ENCODE measurements at places on chromosomes 4 and X.

GRCh38 chr4:147782087-147782781, 50.3 kb downstream of the ARHGAP10 start:
- no peak for DNase-seq

- no peak for DNase-seq
These were observed 95.1 kb downstream of the NHS start for GRCh38 chrX:17470136-17470535.

- peak; percentile 64 for DNase-seq
These were observed 47.2 kb upstream of the TMEM33 start for GRCh38 chr4:41887821-41888686.

DNA sequence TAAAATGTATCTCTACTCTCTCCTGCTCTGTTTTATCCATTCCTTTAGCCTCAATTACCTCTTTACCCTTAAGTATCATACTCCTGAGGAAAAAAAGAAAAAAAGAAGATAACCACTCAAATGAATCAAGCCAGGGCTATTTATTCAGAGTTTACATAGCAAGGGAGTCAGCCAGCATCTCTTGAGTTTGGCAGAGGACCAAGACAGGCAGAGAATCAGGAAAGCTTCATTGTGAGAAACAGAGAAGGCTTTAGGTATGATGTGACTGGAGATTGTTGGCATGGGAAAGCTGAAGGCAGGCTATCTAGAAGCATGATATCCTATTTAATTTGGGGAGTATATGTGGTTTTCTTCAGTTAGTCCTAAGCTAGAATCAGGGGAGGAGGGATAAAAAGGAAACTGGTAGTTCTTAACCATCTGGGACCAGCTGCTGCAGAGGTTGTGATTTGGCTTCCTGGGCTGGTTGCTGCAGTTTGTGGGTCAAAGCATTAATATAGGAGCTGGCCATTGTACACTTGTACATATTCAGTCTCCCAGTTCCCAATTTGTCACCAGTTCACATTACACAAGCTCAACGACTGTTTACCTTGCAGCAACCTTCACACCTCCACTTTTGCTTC, 11.2 kb downstream of the APELA start:
- no peak for DNase-seq

- DNase-seq, result no peak
These were observed 160.0 kb downstream of the HNRNPD start for GRCh38 chr4:82213485-82214417.

DNA sequence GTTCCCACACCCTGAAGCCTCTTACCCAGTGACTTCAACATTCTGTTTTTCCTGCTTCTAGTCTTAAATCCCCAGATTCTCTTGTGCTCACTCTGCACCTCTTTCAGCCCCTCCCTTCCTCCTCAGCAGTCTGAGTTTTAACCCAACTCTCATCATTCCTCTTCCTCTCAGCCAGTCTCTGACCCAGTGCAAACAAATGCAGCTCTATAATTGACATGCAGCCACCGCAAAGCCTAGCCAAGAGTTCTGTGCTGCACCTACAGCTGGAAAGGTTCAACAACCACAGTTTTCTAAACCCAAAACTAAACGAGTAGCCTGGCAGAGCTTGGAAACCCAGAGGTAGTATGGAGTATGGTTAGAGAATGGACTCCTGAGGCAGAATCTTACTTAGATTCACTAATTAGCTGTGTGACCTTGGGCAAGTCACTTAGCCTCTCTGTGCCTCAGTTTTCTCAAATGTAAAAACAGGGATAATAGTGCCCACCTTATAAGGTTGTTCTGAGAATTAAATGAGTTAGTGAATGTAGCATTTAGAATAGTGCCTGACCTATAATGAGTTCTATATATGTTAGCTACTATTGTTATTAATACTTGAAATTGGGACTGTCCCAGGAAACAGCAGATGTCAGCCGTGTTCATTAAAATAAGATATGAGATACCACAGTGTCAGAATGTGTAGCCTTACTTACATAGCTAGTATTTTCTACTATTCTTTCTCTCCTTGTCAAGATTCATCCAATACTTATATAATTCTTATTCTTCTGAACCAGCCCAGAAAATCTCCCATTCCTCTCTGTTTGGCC, 3.5 kb downstream of the TMEM154 start:
- DNase-seq, result no peak

- no peak for DNase-seq
These were observed 82.6 kb upstream of the TMEM164 start for GRCh38 chrX:109920325-109920724.

DNA sequence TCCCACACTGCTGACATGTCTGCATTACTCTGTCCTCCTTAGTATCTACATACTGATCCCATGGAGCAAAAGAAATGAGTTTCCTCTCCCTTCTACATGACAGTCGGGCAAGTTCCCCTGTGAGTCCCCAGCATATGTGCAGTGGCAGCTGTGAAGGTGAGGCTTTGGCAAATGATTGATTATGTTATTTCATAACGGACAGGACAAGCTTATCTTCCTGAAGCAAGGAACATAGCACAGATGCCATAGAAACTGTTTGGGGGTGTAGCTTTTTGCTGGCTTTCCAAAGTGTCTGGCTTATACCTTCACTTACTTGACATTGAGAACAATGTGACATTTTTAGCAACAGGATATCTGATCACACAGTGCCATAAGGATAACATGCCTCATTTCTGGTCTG, 136.8 kb upstream of the PDLIM3 start:
- no peak for DNase-seq
